Skeletal muscle cell (primary cell): ENCODE measurements at places on chromosomes 11 and 22.

GRCh38 chr11:11397781-11398180 is 44.7 kb upstream of the CSNK2A3 start:
- DNase-seq = no peak

DNA sequence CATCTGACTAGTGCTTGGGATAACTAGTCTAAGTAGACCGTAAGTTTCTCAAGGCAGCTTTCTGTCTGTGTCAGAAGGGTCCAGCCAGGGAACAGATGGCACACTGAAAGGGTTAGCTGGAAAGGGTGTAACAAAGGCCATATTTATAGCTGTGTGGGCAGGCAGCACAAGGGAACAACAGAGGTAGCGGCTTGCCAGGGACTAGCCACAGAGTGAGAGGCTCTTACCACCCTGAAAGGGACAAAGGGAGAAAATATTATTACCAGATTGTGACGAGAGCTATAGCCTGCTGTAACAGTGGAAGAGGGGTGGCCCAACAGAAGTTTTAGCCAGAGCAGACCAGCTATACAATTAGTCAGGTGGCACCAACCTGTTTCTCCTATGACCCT is 129.4 kb downstream of the CCDC34 start:
- no peak for DNase-seq

GRCh38 chr11:134999590-134999989 is 587.5 kb upstream of the B3GAT1 start:
- DNase-seq = no peak

- DNase-seq = no peak
These were observed 587 bp downstream of the ESAM start for GRCh38 chr11:124761301-124762104.

DNA sequence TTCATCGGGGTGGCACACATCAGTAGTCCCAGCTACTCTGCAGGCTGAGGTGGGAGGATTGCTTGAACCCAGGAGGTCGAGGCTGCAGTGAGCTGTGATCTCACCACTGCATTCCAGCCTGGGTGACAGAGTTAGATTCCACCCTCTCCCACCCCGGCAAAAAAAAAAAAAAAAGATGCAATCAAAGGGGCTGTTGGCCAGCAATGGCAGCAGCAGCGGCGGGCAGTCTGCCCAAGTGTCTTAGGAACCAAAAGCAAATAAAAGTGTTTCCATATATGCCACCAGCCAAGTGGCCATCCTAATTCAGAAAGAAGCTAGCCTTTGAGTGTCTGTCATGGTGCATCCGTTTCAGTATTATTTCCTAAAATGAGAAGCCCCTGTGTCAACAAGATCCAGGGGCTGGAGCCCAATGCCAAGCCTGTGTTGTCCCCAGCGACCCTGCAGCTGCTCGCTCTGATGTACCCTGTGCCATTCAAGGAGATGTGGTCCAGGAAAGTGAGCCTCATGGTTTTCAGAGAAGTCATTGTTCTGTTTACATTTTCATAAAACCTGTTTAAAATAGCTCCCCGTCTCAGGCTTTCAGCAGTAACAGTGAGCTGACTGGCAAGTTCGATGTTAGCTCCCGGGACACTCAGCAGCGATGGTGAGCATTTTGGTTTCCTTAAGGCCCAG is 12.5 kb downstream of the CDPF1 start:
- no peak for DNase-seq

GRCh38 chr11:61893981-61894380 is 2.6 kb upstream of the FADS3 start:
- DNase-seq = peak; percentile 75

DNA sequence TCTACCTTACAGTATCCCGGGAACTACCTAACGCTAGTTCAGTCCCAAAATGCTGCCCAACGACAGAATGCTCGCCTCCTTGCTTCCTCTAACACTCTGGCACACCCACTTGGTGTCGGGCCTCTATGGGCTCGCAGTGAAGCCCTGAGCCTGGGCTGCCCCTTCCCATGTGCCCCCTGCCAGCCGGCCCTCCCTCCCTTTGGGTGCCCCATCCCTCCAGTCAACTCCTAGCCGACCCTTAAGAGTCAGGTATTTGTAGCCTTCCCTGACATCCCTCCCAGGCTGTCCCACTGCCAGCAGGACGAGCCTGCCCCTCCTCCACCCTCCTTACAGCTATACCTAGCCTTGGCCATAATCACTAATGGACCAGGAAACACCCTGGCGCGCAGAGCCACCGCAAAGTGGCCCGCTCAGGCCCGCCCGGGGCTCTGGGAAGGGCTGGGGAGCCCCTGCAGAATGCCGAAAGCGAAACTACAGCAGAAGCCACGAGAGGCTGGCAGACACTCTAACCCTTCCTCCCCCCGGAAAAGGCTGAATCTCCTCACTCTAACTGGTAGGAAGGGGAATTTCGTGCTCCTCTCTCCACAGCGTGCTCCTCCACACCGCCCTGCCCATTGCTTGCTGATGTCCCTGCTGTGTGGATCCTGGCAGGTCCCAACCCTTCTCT is 8.2 kb downstream of the CBX7 start:
- no peak for DNase-seq

GRCh38 chr11:26963764-26964163 is 30.1 kb upstream of the FIBIN start:
- DNase-seq = no peak

DNA sequence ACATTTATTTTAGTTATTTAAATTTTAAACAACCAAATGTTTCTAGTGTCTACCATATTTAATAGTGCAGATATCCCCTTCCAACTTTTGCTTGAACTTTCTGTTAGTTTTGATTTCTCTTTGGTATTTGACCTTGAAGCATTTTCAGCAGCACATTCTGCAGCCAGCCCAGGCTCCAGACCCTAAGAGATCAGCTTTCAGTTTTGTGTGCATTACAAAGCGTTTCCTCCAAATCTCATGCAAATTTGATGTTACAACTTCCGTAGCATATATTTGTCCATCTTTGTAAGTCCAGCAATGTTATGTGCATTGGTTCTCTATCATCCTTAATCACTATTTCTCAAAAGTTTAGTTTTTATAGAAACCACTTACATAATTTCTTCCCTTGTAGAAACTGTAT is 14.6 kb upstream of the SERGEF start:
- DNase-seq = no peak

DNA sequence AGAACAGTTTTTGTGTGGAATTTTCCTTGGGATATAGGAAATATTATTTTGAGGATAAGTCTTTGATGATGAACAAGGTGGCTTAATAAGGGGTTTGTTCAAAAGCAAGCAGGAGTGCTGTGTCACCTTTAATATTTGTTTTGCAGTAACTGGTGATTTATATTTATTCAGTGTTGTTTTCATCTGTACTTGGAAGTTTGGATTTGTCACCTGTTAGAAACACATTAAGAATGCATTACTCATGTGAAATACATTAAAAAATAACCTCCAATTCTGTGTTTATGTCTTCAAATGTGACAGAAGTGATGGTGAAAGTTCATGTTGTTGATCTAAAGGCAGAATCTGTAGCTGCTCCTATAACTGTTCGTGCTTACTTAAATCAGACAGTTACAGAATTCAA is 70.5 kb downstream of the DKK3 start:
- no peak for DNase-seq
